ENCODE measurements at places on chromosomes 16 and 17.

DNA sequence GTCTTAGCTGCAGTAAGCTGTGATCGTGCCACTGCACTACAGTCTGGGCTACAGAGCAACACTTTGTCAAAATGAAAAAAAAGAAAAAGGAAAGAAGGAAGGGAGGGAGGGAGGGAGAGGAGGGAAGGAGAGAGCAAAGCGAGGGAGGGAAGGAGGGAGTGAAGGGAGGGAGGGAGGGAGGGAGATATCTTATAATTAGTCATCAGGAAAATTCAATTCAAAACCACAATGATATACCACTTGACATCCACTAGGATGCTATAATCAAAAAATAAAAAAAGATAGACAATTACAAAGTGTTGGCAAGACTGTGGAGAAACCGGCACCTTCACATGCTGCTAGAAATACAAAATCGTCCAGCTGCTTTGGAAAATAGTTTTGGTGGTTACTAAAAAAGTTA, 93.8 kb downstream of the CDC27 start:
- no peak for DNase-seq

GRCh38 chr16:24075931-24076716, 180.0 kb upstream of the CACNG3 start:
- no peak for DNase-seq

DNA sequence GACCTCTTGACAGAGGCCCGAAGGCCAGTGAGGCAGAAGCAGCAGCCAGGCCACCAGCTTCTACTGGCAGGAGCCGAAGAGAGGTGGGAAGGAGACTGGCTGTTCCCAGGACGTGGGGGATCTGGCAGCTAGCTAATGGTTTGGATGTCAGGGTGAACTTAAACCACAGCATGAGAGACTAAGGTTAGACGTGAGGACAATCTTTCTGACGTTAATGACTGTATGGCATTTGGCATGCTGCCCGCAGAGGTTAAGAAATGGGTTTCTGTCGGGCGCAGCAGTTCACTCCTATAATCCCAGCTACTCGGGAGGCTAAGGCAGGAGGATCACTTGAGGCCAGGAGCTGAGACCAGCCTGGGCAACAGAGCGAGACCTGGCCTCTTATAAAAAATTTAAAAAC, 6.3 kb upstream of the KRT13 start:
- no peak for DNase-seq

DNA sequence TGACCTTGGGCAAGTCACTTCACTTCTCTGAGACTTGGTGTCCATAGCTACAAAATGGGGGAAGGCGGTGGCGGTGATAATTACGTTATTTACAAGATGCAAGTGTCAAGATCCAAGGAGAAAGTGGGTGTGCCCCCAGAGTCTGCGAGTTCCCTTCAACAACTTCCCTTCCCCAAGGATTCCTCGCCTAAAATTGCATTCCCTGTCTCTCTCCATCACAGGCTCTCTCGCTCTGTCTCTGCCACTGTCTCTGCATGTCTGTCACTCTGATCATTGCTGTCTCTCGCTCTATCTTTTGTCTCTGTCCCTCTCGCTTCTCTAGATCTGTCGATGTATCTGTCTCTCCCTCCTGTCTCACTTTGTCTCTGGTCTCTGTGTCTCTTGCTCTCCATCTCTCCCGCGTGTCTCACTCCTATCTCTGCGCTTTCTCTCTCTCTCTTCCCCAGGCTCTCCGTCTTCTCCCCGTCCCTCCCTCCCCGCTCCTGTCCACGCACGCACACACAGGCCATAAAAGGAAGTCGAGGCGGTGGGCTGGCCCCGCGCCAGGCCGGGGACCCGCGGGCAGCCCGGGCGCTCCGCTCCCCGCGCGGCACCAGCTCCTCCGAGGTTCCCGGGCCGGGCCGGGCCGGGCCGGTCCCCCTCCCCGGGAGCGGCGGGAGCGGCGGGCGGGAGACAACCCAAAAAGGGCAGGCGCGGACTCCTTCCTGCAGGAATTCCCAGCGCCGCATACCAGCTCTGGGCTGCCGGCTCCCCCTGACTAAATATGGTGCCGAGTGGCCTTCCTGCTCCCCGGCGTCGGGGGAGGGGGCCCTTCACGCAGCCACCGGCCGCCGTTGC, 1.1 kb upstream of the MYH11 start:
- peak; percentile 47 for DNase-seq

- DNase-seq: peak; percentile 33
Observed at GRCh38 chr17:78168903-78169793, 767 bp downstream of the SYNGR2 start.

GRCh38 chr17:40303009-40303657, 5.8 kb upstream of the RARA start:
- DNase-seq: peak; percentile 91

DNA sequence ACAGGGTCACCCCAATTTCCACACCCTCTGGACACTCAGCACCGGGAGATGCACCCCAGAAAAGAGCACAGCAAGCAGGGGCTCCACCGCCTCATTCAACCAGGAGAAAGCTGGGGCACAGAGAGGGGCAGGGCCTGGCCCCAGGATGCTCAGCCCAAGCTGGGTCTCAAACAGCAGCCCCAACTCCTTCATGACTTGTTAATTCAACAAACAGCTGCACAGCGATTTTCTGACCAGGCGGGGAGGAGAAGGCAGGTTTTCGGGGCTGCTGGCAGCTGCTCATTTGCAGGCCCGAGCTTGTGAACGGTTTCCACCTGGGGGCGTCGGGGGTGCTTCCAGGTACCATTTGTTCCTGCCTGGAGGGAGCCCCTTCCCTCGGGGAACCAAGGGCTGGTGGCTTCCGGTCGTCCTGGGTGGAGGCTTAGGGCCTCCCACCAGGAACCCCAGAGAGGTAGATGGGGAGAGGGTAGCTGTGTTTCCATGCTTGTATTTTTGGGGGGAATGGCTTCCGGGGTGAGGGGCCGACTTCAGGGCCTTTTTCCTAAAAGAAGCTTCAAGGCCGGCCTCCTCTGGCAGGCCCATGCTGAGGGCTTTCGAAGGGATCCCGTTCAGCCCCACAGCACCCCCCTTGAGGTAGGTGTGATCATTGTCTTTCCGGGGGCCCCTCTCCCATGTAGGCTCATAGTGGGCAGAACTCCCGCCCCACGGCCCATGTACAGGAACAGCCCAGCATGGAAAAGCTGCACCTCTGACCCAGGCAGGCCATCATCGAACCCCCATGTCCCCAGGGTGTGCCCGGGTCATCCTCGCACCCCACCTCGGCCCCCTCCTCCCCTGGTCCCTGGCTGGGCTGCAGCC, 191.6 kb upstream of the GSE1 start:
- no peak for DNase-seq

GRCh38 chr16:31242206-31242605, 17.6 kb upstream of the ITGAM start:
- peak; percentile 1 for DNase-seq

DNA sequence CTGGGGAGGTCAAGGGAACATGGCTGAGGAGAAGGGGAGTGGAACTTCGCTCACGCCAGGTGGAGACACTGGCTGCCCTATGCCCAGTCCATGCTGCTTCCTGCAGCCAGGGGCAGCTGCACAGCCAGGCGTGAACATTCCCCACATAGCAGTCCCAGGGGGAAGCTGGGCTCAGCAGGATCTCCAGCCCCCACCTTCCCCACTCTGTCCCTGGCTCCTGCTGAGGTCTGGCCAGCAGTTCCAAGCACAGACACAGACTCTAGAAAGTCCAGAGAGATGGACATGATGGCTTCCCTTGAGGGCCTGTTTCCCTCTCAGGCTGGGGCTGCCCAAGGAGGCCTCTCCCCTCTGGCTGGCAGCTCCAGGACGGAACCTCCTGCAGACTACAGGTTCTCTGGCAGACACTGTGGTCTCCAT, 9.3 kb downstream of the JUP start:
- DNase-seq: peak; percentile 20

GRCh38 chr17:67912656-67913055, 83.6 kb downstream of the C17orf58 start:
- DNase-seq: no peak

GRCh38 chr17:55433629-55434422, 12.2 kb upstream of the MMD start:
- DNase-seq: peak; percentile 93

- DNase-seq: peak; percentile 9
Observed at GRCh38 chr16:81174644-81175324, 63.7 kb upstream of the BCO1 start.

- DNase-seq: no peak
Observed at GRCh38 chr17:7211491-7212273, 8.0 kb downstream of the DLG4 start.

DNA sequence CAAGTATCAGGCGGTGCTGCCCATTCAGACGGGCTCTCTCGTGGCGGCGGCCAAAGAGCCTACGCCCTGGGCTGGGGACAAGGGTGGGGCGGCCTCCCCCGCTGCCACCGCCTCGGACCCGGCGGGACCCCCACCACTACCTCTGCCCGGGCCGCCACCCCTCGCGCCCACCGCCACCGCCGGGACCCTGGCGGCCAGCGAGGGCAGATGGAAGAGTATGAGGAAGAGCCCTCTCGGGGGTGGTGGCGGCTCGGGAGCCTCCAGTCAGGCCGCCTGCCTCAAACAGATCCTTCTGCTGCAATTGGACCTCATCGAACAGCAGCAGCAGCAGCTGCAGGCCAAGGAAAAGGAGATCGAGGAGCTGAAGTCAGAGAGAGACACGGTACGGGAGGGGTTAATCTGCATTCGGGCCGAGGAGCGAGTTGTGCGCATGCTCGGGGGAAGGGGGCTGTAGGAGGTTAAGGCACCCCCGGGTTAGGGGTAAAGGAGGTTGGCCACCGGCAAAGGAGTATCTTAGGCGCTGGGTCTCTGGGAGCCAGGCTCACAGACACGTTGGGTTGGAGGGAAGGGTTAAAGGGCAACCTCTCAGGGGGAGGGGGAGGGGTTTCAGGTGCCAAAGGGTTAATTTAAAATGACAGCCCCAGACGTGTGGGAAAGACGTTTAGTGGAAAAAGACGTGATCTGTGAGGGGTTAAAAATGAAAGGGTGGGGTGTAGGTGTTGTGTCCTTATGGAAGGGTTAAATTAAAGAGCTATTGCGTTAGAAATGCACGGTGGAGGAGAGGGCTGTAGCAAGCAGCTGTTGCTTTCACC, 1.4 kb downstream of the MSL1 start:
- peak; percentile 34 for DNase-seq

DNA sequence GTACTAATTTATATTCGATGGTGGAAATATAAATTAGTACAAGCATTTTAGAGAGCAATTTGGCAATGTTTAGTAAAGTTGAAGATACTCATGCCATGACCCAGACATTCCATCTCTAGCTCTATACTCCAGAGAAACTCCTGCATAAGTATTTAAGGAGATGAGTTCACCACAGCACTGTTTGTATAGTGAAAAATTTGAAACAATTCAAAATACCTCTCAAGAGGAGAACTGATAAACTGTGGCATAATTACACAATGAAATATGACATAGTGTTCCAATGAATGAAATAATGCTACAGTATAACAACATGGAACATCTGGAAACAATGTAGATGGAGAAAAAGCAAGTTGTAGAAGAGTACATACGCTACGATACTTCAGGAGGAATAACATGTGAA, 48.6 kb upstream of the IRX3 start:
- DNase-seq: peak; percentile 12

DNA sequence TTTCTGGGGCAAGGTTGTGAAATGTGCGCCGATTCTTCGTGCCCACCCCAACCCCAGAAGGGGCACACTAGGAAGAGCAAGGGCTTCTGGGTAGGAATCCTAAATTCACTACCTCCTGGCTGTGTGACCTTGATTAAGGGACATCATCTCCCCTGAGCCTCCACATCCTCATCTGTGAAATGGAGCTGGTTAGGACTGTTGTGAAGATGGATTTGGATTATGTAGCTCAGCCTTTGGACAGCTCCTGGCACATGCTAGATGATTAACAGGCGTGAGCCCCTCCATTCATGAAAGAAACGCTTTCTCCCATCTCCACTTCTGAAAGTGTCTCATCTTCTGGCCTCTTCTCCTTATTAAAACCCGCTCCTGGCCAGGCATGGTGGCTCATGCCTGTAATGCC, 65.3 kb upstream of the TMEM97 start:
- DNase-seq: no peak

GRCh38 chr17:61249649-61250299, 149.9 kb upstream of the TBX2 start:
- DNase-seq: no peak

- DNase-seq: peak; percentile 26
Observed at GRCh38 chr17:386141-386876, 33.7 kb upstream of the RPH3AL start.

DNA sequence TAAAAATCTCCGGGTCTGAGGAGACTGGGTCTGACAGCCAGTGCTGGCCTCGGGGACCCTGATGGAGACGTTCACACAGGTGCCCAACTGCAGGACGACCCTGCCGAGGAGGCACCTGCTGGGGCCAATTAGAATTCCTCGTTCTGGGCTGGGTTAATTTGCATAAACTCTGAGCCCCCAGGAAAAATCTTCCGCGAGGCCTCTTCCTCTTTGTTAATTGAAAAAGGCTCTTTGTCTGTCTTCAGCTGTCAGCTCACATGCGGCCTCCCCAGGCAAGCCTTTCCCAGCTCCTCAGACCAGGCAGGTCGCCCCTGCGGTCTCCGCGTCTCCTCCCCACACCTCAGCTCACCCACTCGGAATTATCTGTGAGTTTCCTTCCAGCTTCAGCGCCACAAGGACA, 400.2 kb downstream of the SEC14L1 start:
- DNase-seq: no peak

DNA sequence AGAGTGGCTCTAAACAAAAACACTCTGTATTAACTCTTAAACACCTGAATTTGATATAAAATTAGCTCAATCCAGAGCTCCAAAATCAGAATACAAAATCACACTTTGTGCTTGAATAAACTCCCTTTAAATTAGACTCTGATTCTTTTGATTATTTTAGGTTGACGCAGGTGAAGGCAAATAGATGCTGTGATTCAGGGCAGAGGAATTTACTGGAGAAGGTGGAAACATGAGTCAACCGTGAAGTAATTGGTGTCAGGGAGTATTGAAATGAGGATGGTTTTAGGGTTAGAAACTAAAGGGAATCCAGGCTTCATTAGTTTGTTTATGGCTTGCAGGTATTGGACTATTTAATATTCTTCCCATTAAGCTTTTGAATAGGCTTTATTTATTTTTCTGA, 37.1 kb upstream of the TEKT1 start:
- no peak for DNase-seq

Measured in AG10803 (cell line).